CD4-positive, alpha-beta T cell treated with Interleukin-4 for 4 hours (primary cell): ENCODE measurements at places on chromosomes 3 and 15.

DNA sequence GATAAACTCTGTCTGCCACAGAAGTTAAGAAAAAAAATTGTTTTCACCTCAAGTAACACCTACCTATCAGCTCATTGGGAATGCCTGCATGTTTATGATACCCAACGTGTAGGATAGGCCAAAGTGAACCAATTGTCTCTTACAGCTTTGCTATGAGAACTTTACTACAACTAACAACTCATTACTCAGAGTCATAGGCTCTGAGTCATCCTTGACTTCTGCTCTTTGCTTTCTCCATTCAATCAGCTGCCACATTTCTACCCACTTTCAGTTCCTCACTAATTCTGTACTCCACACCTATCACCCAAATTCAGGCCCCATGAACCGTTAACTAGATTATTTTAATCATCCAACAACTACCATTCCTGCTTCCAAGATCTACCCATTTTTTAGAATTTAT lies 843.9 kb downstream of the TUSC7 start:
- DNase-seq: no peak

GRCh38 chr3:42533161-42533897 lies 30.9 kb downstream of the VIPR1 start:
- no peak for DNase-seq

DNA sequence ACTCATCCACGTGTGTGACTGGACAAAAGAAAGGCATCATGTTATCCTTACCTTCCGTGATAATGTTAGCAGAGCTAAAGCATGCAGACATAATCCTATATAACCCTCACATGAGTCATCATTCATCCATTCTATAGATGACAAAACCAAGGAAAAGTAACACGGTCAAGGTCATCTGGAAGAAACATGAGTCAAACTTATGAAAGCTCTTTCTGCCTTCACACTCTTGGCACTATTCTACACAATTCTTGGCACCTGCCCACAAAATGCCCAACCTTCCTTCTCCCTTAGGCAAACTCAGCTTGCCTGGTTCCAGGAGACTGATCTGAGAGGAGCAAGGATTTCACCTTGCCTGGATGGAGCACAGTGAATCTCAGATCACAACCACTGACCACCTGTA lies 66.9 kb downstream of the PRICKLE2 start:
- DNase-seq: no peak

- DNase-seq: no peak
These were observed 32.0 kb downstream of the RAB11A start for GRCh38 chr15:65901336-65901735.

DNA sequence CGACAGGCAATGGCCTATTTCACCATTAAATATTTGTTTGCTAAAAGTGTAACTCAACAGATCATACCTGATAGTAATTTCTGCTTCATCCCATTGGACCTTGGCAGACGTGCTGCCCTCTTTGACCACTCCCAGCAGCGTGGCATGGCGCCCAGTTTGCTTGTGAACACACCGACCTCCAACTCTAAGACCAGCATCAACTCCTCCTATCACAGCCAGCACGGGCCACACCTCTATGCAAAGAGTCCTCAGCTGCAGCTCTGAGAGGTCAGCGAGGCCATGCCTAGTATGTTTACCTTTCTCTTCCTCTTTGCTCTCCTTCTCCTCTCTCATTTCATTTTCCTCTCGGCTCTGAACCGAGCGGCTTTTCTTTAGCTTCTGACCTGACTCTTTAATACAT lies 80.6 kb downstream of the FBXL22 start:
- DNase-seq: no peak
